ENCODE measurements at places on chromosomes 2 and 18.
A peak's percentile ranks its signal among the peaks of the same experiment; 100 is the strongest.

DNA sequence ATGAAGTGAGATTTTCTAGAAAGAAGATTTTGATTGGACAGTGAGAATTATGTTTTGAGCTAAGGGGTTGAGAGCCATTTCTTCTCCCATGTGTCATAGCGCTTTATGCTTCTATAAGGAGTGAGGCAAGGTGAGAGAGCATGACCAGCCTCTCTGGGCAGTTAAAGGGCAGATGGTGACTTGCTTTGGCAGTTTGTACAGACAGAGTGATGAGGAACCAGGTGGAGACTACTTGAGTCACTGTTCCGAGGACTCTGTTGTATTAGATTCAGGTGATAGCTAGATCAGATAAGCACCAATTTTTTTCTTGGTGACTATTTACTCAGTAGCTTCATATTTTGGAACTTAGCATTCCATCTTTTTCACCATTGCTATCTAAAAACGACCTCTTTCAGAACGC, 4.5 kb downstream of the CRIM1 start:
- DNase-seq: no peak

- no peak for DNase-seq
Measured at GRCh38 chr2:181777734-181778133, 97.4 kb upstream of the NEUROD1 start.

DNA sequence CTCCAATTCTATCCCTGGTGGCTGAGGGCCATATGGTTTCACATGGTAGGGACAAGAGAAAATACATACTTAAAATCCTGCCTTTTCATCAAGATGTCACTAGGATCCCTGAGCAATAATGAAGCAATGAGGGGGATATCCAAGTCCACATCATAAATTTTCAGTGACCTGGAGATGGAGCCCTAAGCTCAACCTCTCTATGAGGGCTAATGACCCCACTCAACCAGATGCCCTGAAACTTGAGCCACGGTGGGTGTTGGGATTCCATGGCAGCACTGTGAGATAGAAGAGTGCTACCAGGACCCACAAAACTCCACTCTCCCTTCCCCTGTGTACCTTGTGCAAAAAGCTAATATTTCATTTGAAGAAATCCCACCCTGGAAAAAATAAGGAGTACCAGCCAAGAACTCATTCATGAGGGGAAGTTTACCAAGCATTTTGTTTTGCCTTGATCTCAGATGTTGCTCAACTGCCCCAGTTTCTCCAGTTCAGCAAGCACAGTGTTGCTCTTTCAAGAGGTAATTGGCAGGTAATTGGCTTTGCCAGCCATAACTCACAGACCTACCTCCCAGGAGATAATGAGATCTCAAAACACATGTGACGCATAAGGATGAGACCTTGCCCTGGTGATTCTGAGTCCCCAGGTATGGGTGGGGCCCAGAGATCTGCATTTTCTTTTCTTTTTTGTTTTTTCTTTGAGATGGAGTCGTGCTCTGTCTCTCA, 51.0 kb upstream of the TTC39C start:
- no peak for DNase-seq

- no peak for DNase-seq
Measured at GRCh38 chr2:103656558-103656957, 894.7 kb downstream of the TMEM182 start.

DNA sequence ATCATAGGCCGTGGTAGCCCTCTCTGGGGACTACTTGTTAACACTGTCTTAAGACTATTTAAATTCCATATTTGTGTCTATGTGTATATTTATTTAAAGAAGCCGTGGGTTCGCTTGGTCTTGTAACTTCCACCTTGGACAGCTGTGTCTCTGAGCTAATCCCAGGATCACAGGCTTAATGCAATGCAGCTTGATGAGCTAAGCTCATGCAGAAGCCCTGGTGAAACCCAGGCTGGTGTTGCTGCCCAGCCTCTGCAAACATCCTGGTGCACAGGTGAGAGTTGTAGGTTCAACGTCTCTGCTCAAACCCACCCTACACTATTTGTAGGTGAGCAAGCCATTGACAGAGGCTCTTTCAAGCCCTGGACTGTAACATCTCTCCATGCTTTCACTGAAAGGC, 211.8 kb downstream of the FAM210A start:
- no peak for DNase-seq

- DNase-seq: no peak
Measured at GRCh38 chr2:111698089-111698488, 185.9 kb downstream of the ANAPC1 start.

DNA sequence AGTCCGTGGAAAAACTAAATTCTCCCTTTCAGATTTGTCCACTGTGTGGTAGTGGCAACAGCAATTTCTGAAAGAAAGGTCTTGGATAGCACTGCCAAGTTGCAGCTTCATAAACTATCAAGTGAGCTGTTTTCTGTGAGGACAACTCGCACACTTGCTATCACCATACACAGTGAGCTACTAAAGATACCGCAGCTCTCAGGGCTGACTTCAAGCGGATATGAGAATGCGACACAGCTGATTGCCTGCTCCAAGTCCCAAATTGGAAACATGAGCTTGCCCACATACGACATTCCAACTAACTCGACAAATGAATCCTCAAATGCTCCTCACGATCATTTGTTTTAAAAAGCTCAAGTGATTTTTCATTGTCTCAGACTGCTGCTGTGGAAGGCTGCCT, 46.2 kb downstream of the E2F6 start:
- no peak for DNase-seq

DNA sequence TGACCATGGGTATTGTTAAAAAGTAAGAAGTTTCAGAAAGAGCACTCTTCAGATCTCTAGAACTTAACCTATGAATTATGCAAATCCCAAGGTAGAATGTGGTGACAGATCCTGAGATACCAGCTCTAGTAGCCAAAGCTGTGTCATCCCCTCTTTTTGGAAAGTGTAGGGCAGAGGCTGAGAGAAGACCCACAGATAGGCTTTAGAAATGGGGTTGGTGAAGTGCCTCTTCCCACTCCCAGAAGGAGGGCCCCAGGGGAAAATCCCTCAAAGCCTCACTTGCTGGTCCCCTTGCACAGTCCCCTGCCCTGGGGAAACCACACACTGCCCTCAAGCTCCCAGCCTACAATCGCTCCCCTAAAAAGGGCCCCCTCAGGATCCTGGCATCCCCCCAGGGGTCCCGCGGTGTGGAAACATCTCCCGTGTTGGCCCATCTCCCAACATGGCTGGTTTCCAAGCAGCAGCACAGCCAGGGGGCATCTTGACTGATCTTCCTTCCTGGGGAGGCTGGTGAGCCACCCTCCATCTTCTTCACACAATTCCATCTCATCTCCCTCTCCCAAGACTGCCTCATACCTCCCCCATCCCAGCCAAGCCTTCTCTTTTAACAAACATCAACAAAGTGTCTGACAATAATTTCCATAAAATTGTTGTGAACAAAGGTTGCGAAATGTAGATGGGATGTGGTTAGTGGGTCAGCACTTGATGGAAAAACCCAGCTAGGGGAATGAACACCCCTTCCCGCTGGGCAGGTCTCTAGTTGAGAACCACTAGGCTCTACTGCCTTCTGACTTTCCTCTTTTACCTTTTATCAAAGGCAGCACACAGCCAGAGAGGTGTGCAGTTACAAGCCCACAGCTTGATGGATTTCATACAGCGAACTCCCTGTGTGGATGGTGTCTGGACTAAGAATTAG, 25.1 kb downstream of the MAL start:
- DNase-seq: peak; percentile 45

- DNase-seq: peak; percentile 92
Measured at GRCh38 chr2:218272531-218273212, 2.4 kb downstream of the PNKD start.

GRCh38 chr2:80737047-80737446, 432.5 kb upstream of the LRRTM1 start:
- no peak for DNase-seq

- DNase-seq: no peak
Measured at GRCh38 chr18:55153346-55153745, 194.1 kb upstream of the CCDC68 start.

DNA sequence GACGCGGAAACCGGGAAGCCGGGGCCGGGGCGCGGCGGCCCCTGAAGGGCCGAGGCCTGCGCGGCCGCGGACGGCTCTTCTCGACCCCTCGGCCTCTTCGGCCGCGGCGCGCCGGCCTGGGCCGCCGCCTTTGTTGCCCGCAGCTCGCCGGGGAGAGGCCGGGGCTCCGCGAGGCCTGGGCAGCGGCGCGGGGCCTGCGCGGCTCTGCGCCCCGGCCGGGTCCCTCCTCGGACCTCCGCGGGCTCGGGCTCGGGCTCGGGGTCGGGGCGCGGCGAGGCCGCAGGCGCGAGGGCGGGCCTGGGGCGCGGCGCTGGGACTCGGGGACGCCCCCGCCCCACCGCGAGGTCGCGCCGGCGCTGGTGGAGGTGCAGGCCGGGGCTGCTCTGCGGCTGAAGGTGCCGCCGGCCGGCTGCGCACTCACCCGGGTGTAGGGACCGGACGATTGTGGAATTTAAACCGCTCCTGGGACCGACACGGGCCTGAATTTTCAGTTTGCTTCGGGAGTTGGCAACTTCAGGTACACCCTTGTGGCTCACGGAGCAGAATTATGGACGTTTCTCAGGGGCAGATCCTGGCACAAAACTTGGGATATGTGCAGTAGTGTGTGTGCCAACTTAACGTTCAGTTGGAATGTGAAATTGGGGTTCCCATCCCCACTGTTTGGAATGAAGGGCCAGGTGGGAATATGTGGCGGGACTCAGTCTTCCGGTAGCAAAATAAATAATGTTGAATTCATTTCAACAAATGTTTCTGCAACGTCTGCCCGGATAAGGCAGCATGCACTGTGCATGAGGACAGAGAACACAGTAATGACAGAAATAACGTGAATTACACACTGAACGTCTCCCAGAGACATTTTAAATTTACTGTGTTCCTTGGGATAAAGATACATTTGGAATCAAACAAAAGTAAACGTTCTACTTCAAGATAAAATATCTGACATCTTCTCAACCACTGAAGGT, 787 bp downstream of the SOCS6 start:
- no peak for DNase-seq

GRCh38 chr18:35386600-35387100, 9.5 kb upstream of the ZNF396 start:
- DNase-seq: peak; percentile 81

DNA sequence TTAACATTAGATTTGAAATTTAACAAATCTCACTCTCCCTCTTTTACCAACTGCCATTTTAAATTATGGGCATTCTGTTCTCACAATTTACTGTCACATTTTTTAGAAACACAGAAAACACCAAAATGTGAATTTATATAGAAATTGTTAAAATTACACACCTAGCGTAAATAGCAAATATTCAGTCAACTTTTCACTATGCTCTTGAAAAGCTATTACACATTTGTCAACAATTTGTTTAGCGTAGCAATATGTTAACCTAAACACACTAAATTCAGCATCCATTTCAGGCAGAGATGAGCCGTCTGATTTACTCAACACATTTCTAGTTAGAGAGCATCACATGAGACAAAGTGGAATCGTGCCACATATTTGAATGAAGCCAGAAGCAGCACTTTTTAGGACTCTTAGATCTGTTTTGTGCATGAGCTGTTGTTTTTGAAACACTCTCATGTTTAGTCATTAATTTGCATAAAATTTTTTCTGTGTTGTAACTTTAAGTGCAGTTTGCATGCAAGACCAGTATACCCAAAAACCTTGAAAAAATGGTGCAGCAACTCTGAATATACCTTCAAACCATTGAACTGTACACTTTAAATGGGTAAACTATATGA, 8.2 kb downstream of the TTC32 start:
- no peak for DNase-seq

GRCh38 chr2:60353863-60354262, 199.6 kb downstream of the BCL11A start:
- DNase-seq: no peak

DNA sequence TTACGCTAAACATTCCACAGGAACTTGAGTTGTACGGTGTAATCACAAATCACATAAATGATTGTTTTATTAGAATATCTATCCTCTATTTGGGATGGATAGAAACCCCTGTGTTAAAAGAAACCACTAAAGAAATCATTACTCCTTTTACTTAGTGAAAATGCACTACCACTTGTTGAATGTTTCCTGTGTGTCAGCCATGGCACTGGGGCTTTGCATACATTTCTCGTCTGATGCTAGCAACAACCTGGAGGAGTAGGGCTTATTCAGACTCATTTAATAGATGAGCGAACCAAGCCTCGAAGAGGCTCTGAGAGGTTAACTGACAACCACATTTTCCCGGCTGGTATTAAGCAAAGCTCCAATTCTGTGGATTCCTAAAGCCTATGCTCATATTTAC, 60.5 kb upstream of the PELI1 start:
- no peak for DNase-seq

- DNase-seq: no peak
Measured at GRCh38 chr18:24346254-24346653, 51.4 kb downstream of the OSBPL1A start.

- DNase-seq: no peak
Measured at GRCh38 chr2:215384710-215385109, 51.2 kb downstream of the FN1 start.

DNA sequence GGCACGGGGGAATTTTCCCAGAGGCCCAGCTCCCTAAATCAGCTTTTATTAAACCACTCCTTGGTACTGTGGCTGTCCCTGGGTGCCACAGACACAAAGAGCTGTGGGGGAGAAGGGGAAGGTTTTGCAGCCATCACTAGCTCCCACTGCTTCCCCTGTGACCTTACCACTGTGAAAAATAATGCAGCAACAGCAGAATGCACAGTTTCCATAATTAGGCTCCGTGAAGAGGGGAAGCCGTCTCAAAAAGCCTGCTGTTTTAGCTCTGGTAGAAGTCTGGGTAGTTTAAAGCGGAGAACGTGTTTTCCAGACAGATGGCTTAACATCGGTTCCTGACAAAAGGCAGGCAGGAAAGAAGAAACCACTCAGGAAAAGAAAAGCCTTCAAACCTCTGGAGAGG, 27.5 kb upstream of the CAB39 start:
- DNase-seq: no peak

GRCh38 chr18:62018034-62018758, 125.4 kb upstream of the RNF152 start:
- no peak for DNase-seq

DNA sequence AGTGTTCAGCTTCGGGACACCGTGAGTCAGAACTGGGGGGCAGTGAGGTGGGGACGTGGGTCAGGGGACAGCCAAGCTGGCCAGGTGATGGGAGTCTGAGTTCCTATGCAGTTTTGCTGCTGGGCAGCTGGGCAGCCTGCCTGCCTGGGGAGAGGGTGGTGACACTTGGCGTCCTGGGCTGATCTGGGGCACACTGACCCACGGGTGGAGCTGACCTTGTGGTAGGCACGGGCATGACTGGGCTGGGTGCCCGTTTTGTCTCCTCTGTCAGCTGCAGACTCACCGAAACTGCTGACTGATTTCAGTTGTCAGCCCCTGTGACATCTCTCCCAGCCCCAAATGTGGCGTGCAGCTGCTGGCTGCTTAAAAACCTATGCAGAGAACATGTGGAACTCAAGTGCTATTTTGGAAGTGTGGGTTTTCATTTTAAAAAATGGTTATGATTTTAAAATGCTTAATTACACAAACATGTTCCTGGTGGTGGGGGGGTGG, 32.6 kb upstream of the E2F6 start:
- DNase-seq: no peak

DNA sequence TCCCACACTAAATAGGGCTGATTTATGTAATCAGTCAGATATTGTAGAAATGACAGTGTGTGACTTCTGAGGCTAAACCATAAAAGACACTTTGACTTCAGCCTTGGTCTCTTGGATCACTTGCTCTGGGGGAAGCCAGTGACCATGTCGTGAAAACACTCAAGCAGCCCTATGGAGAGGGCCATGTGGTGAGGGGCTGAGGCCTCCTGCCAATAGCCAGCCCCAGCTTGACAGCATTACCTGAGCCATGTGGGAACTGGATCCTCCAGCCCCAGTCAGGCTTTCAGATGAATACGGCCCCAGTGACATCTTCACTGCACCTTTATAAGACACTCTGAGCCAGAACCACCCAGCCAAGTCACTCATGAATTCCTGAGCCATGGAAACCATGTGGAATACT, 20.8 kb downstream of the TNS1 start:
- no peak for DNase-seq

GRCh38 chr18:28331551-28331950, 154.6 kb upstream of the CDH2 start:
- no peak for DNase-seq
